ENCODE measurements at places on chromosomes 12 and 14. TPM values are rescaled to one million over a fixed set of nuclear protein-coding genes. Genes with fewer than 3 reads are reported as not detected.
A peak's percentile ranks its signal among the peaks of the same experiment; 100 is the strongest.

KICS2 gene
- total RNA-seq, result 7.1 TPM

RERG gene
- total RNA-seq, result 48.7 TPM

CCDC196 gene
- total RNA-seq, result not detected

SOCS4 gene
- 4.3 TPM for total RNA-seq

ASPG gene
- 1.7 TPM for total RNA-seq

ART4 gene
- 0.72 TPM for total RNA-seq

LRTM2 gene
- total RNA-seq, result not detected

TMEM253 gene
- total RNA-seq, result 8.1 TPM

GRCh38 chr14:68692916-68693771 is 99.7 kb downstream of the ZFP36L1 start:
- DNase-seq, result no peak
- H3K4me3 ChIP-seq, result no peak overlapping the region
- no peaks in the 10 kb centered on the region for H3K27me3 ChIP-seq
- no peak overlapping the region for H3K27ac ChIP-seq

GRCh38 chr12:4269279-4269991 is 4.1 kb upstream of the CCND2 start:
- H3K36me3 ChIP-seq, result no peaks in the 10 kb centered on the region
- peak; percentile 97 for DNase-seq
- peaks cover 92% of the 10 kb centered on the region for H3K27me3 ChIP-seq

- no peaks in the 10 kb centered on the region for H3K4me1 ChIP-seq
- no peak overlapping the region for H3K27ac ChIP-seq
- H3K27me3 ChIP-seq, result no peaks in the 10 kb centered on the region
- no peak overlapping the region for H3K4me3 ChIP-seq
These were observed 29.0 kb upstream of the MED13L start for GRCh38 chr12:116306506-116306905.

- no peaks in the 10 kb centered on the region for H3K4me1 ChIP-seq
- no peak overlapping the region for H3K27ac ChIP-seq
- no peaks in the 10 kb centered on the region for H3K27me3 ChIP-seq
- no peak overlapping the region for H3K4me3 ChIP-seq
- no peaks in the 10 kb centered on the region for H3K36me3 ChIP-seq
These were observed 150.9 kb upstream of the GRIP1 start for GRCh38 chr12:66829660-66830325.

DNA sequence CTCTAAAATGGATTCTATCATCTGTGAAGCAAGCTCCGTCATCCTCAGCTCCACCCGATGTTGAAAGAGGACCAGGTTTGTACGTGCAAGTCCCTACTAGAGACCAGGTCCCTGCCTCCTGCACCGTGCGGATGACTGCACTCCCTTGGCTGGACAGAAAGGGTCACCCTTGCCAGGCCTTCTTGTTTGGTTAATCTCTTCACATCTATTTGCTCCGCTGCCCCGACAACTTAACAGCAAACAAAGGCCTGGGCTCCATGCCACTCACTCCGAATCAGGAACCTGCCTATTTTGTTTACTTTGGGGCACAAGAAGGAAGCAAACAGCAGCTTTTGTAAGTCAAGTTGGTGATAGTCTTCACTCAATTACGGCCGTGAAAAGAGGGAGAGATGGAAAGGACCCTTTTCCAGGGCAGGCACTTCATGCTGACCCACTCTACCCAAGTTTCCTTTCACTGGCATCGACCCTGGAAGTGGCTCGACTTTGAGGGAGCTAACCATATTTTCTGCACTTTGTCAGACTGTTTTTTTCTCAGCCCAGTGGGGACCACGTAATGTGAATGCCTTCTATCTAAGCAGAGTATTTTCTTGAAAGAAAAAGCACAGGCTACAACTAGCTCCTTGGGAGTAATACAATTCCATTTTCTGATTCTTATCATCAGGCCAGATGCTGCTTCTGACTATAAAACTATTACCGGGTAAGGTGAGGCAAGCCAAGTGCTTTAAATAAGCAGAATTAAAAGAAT is 202.6 kb downstream of the FOXN3 start:
- H3K27me3 ChIP-seq, result no peaks in the 10 kb centered on the region
- H3K4me3 ChIP-seq, result no peak overlapping the region
- no peaks in the 10 kb centered on the region for H3K36me3 ChIP-seq
- peak overlapping the region; percentile 54 for H3K27ac ChIP-seq
- peak; percentile 91 for DNase-seq

DNA sequence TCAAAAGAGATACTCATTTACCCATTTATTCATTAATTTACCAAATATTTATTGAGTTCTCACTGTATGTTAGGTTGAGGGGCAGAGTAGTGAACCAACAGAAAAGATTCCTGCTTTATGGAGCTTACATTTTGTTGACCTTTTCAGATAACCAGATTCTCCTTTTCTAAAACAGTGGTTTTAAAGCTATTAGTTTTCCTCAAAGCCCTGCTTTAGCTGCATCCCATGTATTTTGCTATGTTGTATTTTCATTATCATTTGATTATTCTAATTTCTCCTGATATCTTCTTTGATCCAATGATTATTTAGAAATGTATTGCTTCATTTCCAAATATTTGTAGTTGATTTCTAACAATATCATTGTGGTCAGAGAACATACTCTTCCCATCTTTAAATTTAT is 53.6 kb downstream of the EML1 start:
- H3K4me3 ChIP-seq, result no peak overlapping the region
- no peaks in the 10 kb centered on the region for H3K36me3 ChIP-seq
- H3K27me3 ChIP-seq, result no peaks in the 10 kb centered on the region
- no peak overlapping the region for H3K27ac ChIP-seq

- H3K36me3 ChIP-seq, result no peaks in the 10 kb centered on the region
- no peaks in the 10 kb centered on the region for H3K27me3 ChIP-seq
- DNase-seq, result no peak
- no peak overlapping the region for H3K27ac ChIP-seq
- H3K4me3 ChIP-seq, result no peak overlapping the region
- H3K4me1 ChIP-seq, result no peaks in the 10 kb centered on the region
These were observed 11.2 kb upstream of the EML1 start for GRCh38 chr14:99781853-99782610.

DNA sequence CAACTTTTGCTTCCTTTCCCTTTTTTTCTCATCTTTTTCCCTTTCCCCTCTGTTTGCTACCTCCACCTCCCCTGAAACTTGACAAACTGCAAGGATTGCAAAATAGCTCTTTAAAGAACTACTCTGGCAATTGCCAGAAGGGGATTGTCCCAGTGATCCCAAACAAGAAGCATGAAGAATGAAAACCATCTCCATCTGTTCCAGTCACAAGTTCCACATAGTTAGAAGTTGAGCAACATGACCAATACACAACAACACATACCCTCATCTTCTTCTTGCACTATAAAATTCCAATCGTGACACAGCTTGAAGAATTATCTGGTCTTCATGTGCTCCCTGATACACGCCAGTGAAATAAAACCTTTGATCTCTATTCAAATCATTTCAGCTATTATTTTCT is 93.7 kb upstream of the USP15 start:
- DNase-seq, result no peak
- no peak overlapping the region for H3K27ac ChIP-seq
- no peaks in the 10 kb centered on the region for H3K36me3 ChIP-seq
- H3K27me3 ChIP-seq, result no peaks in the 10 kb centered on the region

DNA sequence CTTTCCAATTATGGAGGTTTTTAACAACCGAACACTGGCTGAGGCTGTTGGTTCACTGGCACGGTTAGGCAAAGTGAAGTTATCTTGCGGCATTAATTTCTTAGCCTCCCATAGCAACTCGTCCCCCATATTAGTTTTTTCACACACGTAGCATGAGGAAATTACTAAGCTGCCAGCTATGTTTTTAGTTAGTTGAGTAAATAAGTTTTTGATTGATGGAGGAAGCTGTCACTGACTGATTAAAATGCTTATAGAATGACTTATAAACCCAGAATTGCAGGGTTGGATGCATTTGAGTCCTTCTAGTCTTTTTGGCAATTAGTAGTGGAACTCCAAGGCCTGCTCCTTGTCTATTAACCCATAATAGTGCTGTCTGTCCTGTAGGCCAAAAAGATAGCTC is 97.1 kb downstream of the ALG10 start:
- H3K27ac ChIP-seq, result no peak overlapping the region
- no peaks in the 10 kb centered on the region for H3K4me1 ChIP-seq
- no peak overlapping the region for H3K4me3 ChIP-seq
- no peaks in the 10 kb centered on the region for H3K27me3 ChIP-seq
- H3K36me3 ChIP-seq, result no peaks in the 10 kb centered on the region

DNA sequence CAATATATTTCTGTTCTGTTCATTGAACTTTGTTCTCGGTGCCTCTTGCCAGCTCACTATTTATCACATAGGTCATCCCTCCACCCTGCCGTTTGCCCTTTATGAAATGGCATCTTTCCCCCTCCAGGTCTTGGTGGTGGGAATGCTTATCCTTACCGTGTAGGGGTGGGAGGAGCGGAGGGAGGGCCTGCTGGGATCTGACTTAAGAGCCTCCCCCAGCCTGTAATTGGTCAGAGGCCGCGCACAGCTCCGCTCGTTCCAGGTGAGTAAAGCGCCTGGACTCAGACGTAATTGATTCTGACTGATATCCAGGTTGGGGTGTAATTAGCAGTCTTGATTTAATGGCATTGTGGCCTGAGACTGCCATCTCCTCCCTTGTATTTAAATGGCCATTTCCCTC is 185.3 kb downstream of the TSPAN9 start:
- H3K27me3 ChIP-seq, result no peaks in the 10 kb centered on the region
- DNase-seq, result no peak
- H3K36me3 ChIP-seq, result no peaks in the 10 kb centered on the region
- H3K4me3 ChIP-seq, result no peak overlapping the region

DNA sequence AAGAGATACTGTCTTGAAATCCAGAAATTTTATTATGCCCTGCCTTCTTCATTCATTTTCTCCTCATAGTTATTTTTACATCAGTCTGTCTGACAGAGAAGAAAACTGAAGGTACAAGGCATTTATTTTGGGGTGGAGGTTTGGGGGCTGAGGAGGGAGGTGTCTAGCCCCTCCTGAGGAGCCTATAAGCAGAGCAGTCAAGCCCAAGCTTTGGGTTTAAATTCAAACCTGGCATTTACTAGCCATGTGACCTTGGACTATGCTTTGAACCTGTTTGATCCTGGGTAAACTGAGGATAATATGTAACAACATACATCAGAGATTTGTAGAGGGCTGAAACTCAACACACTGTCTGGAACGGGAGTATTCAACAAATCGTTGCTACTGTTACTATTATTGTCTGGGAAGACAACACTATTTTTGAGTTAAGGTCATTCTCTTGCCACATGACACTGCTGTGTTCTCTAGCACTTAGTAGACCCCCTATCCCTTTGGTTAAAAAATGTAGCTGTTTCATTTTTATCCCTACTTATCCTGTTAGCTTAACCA is 66.1 kb upstream of the STRN3 start:
- H3K4me3 ChIP-seq, result no peak overlapping the region
- DNase-seq, result no peak
- peaks cover 10% of the 10 kb centered on the region for H3K36me3 ChIP-seq
- H3K27ac ChIP-seq, result no peak overlapping the region
- no peaks in the 10 kb centered on the region for H3K27me3 ChIP-seq
- H3K4me1 ChIP-seq, result peaks cover 17% of the 10 kb centered on the region

GRCh38 chr14:73236752-73237218 is 521 bp upstream of the PAPLN start:
- no peak overlapping the region for H3K27ac ChIP-seq
- DNase-seq, result no peak
- H3K4me1 ChIP-seq, result peaks cover 29% of the 10 kb centered on the region
- H3K36me3 ChIP-seq, result no peaks in the 10 kb centered on the region
- H3K4me3 ChIP-seq, result peak overlapping the region; percentile 65
- H3K27me3 ChIP-seq, result peaks cover 82% of the 10 kb centered on the region

GRCh38 chr14:54660604-54661111 is 93.7 kb downstream of the SAMD4A start:
- H3K27me3 ChIP-seq, result no peaks in the 10 kb centered on the region
- no peak overlapping the region for H3K27ac ChIP-seq
- H3K4me3 ChIP-seq, result no peak overlapping the region
- H3K36me3 ChIP-seq, result no peaks in the 10 kb centered on the region

- H3K4me3 ChIP-seq, result no peak overlapping the region
- H3K4me1 ChIP-seq, result peaks cover 8% of the 10 kb centered on the region
- DNase-seq, result no peak
- no peaks in the 10 kb centered on the region for H3K27me3 ChIP-seq
These were observed 60.4 kb downstream of the TTC9 start for GRCh38 chr14:70702161-70702560.

- peaks cover 7% of the 10 kb centered on the region for H3K4me1 ChIP-seq
- H3K4me3 ChIP-seq, result no peak overlapping the region
- H3K27me3 ChIP-seq, result no peaks in the 10 kb centered on the region
- H3K36me3 ChIP-seq, result no peaks in the 10 kb centered on the region
These were observed 14.1 kb upstream of the MIS18BP1 start for GRCh38 chr14:45267071-45267470.

DNA sequence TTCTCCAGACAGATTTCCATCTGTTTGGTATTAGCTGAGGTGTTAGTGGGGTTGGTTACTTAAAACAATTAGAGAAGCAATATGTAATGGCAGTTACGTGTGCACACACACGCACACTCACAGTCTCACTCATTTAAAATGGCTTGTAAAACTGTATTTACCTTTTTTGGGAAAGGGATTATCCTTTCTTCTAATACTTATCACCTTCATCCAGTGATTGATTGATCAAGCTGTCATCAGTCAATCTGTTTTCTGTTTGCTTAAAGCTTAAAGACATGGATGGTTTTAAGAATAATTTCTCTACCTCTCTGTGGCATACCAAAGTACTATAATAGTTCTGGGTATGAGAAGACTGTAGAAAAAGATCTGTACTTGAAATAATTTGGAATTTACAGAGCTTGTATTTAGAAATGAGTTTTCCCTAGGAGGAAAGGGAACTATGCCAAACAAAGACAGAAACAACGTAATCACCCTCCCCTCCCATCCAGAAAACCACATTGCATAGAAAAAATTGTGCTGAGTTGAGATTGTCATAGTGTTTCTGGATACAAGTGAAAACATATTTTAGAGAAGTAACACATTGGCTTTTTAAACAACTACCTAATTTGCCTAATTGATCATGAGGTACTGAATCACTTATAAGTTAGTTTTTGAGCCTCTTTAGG is 455.8 kb downstream of the PCNX1 start:
- H3K27me3 ChIP-seq, result no peaks in the 10 kb centered on the region
- H3K27ac ChIP-seq, result no peak overlapping the region
- no peaks in the 10 kb centered on the region for H3K36me3 ChIP-seq
- peaks cover 10% of the 10 kb centered on the region for H3K4me1 ChIP-seq

All from stomach (tissue), 19 donors.